CD4-positive, alpha-beta T cell treated with Interleukin-15 for 4 hours (primary cell): ENCODE measurements at places on chromosomes 13 and 19.

DNA sequence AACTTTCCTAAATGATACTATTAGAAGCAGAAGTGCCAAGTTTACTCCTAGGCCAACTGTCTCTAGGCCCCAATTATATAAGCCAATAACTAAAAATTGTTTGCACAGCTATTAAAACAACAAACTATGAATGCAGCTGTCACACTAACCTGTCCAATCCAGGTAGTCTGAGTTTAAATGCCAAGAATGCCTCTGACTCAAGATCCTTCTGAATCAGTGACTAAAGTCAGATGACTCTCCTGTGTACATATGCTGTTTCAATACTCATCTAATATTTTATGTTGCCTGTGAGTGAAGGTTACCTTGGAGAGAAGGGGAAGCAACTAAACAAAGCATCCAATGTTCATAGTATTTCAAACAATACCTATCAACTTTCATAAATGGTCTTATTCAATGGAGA lies 257.0 kb downstream of the ENOX1 start:
- no peak for DNase-seq

DNA sequence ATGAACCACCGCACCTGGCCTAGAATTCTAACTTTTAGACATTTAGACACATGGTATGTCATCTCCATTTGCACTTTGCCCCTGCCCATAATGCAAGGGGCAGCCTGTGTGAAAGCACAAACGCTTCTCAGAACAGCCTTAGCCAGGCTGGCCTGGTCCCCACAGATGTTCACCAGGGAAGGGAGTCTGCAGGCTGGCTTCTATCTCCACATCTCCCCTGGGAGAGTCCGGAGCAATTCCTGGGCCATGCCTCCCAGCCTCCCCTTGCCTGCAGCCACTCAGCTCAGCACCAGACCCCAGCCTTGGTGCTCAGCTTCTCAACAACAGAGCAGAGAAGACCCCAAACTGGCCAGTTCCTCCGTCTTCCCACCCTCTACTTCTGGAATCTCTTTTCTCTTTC lies 21.7 kb upstream of the LSM14A start:
- DNase-seq: no peak

DNA sequence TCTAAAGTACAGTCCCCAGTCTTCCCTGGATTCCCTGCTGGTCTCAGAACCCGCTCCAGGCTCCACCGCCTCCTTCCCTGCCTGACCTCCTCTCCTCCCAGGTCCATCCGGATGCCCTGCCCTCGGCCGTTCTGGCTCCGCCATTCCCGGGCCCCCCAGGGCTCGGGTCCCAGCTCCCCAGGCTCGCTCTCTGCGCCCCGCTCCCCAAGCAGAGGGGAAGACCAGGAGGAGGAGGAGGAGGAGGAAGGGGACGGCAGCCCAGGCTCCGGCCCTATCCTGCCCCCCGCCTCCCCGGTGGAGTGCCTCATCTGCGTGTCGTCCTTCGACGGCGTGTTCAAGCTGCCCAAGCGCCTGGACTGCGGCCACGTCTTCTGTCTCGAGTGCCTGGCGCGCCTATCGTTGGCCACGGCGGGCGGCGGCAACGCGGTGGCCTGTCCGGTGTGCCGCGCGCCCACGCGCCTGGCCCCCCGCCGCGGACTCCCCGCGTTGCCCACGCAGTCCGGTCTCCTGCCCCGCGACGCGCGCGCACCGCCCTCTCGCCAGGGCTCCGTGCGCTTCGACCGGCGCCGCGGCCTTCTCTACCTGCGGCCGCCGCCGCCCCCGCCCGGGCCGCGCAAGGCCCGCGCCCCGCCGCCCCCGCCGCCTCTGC lies 647 bp downstream of the RNF225 start:
- DNase-seq: no peak

- DNase-seq: no peak
Measured at GRCh38 chr13:46913757-46914156, 16.9 kb upstream of the HTR2A start.

- no peak for DNase-seq
Measured at GRCh38 chr19:55838906-55839305, 2.6 kb downstream of the NLRP4 start.

GRCh38 chr13:37288057-37288720 lies 182.7 kb upstream of the CSNK1A1L start:
- DNase-seq: no peak

DNA sequence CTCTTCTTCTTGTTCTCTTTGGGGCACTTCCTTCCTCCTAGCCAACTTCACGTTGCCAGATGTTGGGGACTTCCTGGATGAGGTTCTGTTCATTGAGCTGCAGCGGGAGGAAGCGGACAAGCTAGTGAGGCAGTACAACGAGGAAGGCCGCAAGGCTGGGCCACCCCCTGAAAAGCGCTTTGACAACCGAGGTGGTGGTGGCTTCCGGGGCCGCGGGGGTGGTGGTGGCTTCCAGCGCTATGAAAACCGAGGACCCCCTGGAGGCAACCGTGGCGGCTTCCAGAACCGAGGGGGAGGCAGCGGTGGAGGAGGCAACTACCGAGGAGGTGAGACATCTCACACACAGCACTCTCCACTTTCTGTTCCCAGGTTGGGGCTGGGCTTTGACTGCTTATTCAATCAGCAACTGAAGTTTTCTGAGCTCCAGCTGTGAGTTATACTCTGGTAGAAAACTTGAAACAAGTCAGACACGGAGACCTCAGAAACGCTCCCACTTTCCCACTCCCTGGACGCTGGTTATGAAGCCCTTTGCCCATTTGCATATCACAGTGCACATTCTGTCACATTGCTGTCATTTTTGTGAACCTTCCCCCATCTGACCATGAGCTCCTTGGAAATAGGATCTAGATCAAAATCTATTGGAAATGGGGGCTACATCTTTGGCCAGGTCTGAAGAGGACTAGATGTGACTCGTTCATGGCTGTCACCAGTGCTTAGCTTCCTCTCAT lies 7.2 kb upstream of the CCDC97 start:
- peak; percentile 73 for DNase-seq

- no peak for DNase-seq
Measured at GRCh38 chr13:33139780-33140535, 123.7 kb downstream of the KL start.

DNA sequence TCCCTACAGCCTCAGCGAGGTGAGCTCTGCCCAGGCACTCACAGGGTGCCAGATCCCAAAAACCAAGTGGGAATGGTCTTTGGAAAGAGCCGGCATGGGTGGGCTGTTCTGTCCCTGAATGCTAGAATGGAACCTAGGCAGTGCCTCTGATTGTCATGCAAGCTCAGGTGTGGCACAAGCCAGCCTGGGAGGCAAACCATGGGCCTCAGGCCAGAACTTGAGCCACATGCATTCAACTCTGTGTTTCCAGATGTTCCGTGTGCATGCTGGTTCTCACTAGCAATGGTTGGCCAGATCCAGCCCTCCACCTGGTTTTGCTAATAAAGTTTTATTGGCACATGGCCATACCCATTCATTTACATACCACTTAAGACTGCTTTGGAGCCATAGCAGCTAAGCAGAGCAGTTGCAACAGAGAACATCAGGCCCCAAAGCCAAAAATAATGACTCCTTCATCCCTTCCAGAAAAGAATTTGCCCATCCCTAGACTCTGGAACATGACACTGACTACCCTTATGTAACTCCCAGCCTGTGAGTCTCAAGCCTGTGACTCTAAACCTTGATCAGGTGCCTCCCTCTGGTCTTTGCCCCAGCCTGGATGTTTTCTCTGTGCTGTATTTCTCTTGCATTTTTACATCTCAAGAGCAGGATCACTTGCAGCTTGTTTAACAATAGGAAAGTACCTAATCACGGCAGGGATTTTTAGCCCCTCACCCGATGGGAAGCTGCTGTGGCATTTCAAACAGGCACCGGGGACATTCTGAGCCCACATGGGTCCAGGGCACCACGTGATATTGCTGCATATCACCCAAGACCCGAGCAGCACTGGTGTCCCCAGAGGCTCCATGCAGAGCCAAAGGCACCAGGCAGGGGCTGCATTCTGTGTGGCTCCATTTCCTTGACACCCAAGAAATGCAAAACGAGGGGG lies 55.4 kb upstream of the USE1 start:
- DNase-seq: no peak

DNA sequence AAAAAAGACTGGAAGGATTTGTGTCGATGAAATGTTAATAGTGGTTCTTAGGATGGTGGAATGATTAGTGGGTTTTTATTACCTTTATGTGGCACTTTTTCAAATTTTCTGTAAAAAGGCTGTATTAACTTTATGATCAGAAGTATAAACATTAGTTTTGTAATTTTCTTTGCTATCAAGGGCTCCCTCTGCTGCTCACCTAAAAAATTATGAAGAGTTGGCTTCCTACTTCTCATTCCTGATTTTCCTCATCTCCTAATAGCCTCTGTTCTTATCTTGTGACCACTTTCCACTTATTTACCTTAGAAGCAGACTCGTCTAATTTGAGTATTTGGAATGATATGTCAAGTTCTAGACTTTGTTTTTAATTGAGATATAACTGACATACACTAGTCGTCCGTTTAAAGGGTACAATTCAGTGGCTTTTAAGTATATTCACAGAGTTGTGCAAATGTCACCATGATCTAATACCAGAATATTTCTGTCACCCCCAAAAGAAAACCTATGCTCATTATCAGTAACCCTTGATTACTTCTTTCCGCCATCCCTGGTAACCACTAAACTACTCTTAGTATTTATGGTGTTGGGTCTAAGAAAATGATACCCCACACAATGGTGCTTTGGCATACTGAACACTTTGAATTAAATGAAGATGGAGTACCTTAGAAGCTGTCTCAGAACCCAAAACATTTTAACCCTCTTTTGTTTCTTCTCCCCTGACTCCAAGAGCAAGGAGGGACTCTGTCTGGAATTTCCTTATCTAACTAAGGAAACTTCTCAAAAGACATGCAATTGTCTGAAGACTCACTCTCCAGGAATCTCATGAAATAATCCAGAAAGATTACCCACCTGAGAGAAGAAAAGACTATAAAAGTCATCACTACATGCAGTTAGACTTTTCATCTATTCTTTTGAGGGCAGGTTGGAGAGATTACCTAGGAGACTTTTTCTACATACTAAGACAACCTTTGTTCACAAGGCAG lies 311.3 kb downstream of the DLEU7 start:
- DNase-seq: no peak

DNA sequence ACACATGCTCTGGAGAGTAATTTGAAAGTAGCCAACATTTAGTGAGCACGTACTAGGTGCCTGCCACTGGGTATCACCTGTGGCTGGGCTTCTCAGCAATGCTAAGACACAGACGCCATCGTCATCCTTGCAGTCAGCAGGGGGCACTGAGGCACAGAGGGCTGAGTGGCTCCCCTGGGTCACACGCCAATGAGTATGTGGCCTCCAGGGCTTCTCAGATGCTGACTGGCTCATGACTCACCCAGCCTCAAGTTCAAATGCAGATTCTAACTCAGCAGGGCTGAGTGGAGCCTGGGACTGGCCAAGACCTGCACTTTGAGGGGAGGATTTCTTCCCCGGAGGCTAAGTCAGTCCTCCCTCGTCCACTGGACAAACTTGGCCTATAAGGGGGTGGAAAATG lies 115.1 kb upstream of the CACNA1A start:
- peak; percentile 10 for DNase-seq

GRCh38 chr19:31252441-31252840 lies 96.8 kb downstream of the TSHZ3 start:
- no peak for DNase-seq

DNA sequence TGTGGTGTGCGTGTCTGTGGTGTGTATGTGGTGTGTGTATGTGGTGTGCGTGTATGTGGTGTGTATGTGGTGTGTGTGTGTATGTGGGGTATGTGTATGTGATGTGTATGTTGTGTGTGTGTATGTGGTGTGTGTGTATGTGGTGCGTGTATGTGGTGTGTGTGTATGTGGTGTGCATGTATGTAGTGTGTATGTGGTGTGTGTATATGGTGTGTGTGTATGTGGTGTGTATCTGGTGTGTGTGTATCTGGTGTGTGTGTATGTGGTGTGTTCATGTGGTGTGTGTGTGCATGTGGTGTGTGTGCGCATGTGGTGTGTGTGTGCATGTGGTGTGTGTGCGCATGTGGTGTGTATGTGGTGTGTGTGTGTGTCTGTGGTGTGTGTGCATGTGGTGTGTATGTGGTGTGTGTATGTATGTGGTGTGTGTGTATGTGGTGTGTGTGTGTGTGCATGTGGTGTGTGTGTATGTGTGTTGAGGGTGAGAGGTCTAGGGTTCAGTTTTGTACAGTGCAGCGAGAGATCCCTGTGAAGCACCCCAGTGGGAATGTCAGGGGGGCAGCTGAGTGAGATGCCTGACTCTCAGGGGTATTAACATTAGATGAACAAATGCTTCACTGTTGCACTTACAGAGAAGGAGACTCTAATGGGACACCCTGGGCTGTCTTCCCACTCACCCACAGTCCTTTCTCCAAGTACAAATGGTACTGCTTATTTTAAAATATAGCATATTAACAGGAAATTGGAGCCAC lies 61.3 kb upstream of the MEDAG start:
- DNase-seq: no peak

- peak; percentile 88 for DNase-seq
Measured at GRCh38 chr19:57559404-57560025, at the start of gene ZNF550. ZNF550 (minus strand) TSS chr19:57559863; CDS start chr19:57559682, 181 bp downstream.

DNA sequence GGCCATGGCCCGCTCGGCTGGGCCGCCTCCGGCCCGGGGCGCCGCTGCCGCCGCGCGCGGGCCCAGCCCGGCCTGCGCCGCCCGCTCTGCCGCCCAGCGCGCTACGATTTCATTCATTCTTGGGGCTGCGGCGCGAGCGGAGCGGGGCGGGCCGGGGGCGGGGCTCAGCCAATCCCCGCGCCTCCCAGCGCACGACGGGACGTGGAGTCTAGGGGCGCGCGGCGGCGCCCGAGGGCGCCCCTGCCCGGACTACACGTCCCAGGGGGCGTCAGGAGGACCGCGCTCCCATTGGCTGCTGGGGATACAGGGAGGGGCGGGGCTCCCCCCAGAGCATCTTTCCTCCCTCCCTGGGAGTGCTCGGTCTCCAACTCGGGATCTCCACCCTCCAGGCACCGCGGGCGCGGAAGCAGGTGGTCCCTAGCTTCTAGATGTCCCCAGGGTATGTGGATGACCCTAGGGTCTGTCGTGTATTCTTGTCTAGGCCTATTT lies 5.6 kb upstream of the DPF1 start:
- DNase-seq: peak; percentile 55

DNA sequence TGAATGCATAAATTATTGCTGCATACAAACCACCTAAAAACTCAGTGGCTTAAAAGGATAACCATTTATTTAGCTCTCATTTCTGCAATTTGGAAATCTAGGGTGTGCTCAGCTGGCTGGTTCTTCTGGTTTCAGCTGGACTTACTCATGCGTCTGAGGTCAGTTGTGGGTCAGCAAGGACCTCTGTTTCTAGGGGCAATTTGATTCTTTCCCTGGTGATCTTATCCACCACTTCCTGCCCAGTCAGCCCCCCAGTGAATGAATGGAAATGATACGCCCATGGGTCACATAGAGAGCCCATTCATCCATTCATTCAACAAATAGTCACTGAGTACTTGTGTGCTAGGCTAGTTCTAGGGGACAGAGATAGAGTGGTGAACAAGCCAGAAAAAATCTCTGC lies 9.9 kb downstream of the FXYD5 start:
- no peak for DNase-seq

- DNase-seq: no peak
Measured at GRCh38 chr19:22088541-22089144, 36.4 kb downstream of the ZNF257 start.
